ENCODE measurements at places on chromosomes 3 and 15. TPM values are rescaled to one million over a fixed set of nuclear protein-coding genes. Genes with fewer than 3 reads are reported as not detected.

Gene SERPINI2
- total RNA-seq: not detected

Gene AADACL2
- not detected for total RNA-seq

Gene SETMAR
- 11.7 TPM for total RNA-seq

Gene DNAH12
- total RNA-seq: 0.14 TPM

Gene ALDH1L1
- total RNA-seq: not detected

Gene DLL4
- total RNA-seq: not detected

Gene FHIT
- 7.2 TPM for total RNA-seq

Gene UROC1
- not detected for total RNA-seq

Gene C3orf22
- not detected for total RNA-seq

Gene LRRC31
- not detected for total RNA-seq
